RPMI7951 (cell line): ENCODE measurements at places on chromosomes 7 and 10.

DNA sequence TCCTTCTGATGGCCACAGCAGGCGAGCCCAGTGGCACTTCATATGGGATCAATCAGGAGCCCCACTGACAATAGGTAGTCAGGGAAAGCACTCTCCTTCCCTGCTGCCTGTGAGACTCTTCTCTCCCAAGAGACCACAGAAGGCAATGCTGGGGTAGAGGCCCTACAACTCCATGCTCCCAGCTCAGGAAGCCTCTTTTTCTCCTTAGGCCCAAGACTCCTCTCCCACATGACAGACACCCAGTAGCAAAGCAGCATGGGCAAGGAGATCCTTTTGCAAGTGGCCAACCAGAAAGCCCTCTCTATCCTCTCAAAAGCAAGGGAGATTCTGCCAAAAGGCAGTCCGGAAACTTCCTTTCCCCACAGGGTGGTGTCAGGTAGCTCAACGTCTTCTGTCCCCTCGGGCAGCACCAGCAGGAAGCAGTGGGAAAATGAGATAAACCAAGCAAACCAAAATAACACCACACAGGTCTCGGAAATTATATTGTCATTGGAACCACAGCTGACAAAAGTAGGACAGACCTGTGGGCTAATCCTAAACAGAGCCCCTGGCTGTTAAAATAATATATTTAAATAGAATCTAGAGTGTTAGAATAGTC is 172.7 kb upstream of the GDF10 start:
- no peak for DNase-seq

GRCh38 chr10:124035928-124036558 is 57.4 kb downstream of the CHST15 start:
- DNase-seq, result no peak

GRCh38 chr10:126250045-126250444 is 138.2 kb downstream of the ADAM12 start:
- DNase-seq, result no peak

GRCh38 chr7:86668315-86668714 is 24.6 kb downstream of the GRM3 start:
- DNase-seq, result no peak

DNA sequence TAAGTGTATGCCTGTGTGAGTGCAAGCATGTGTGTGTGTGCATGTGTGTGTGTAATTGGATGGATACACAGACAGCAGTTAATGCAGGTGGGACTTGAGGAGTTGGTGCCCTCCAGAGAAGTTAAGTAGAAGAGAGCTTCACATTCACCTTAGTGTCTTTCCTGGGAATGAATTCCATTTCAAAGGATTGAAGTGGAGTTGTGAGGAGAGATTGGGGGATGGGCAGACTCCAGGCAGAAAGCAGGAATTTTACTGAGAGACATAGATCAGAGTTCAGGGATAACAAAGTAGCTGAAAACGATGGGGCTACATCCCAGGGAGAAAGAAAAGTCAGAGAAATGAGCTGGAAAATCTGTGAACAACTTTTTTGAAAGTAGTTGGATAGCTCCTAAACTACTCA is 464.4 kb downstream of the TCERG1L start:
- no peak for DNase-seq

GRCh38 chr7:135291809-135292253 is 58.2 kb downstream of the STRA8 start:
- DNase-seq, result peak; percentile 10

- peak; percentile 96 for DNase-seq
Measured at GRCh38 chr10:126397640-126398382, 9.5 kb upstream of the ADAM12 start.

DNA sequence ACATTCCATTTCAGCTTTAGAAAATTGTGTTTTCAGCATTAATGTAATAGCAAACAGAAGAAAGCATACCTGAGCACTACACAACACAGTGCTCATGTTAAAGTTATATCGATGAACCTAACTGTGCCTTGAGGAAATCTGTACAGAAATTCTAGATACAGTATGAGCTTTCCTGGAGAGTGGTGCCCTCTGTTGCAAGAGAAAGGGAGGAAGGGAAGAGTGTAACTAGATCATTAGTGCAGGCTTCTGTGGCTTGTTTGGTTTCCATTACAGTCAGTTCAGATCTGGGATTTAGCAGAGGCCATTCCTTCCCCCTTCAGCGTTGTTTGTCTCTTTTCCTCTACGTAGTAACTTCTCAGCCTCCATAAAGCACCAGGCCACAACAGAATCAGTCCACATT is 139.7 kb downstream of the HTR7 start:
- DNase-seq, result peak; percentile 29

DNA sequence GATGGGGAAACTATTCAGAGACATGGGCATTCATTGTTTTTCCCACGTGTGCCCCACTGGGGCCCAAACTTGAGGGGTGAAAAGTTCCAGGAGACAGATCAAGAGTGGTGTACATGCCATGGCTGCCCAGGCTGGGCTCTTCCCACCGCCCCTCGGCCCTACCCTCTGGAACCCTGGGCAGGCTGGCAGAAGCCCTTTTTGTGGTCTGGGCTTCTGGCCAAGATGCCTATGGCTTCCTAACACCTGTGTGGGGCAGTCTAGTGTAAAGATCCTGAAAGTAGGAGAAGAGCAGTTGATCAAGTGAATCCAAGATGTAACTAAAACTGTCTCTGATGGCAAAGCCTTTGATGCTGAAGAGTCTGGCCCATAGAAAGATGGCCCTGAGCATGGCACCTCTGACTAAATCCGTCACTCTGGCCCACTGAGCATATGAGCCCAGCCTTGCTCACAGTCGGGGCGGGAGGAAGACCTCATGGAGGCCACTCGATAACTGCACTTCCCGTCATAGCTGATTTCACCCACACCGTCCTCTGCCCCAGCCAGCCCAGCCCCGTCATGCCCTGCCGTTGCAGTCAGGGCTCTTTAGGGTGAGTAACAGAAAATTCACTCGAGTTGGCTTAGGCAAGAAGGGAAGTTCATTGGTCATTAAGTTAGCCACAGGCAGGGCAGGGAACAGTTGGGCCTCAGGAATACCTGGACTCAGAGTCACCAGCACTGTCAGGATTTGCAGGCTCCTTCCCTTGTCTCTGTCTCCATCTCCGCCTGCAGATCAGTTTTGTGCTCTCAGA is 37.9 kb upstream of the MTPAP start:
- DNase-seq, result peak; percentile 46

- DNase-seq, result no peak
Measured at GRCh38 chr10:75097666-75098285, 13.7 kb upstream of the SAMD8 start.

GRCh38 chr10:99676895-99677294 is 17.6 kb downstream of the ENTPD7 start:
- DNase-seq, result no peak

GRCh38 chr10:123203393-123204126 is 49.4 kb downstream of the BUB3 start:
- DNase-seq, result no peak

DNA sequence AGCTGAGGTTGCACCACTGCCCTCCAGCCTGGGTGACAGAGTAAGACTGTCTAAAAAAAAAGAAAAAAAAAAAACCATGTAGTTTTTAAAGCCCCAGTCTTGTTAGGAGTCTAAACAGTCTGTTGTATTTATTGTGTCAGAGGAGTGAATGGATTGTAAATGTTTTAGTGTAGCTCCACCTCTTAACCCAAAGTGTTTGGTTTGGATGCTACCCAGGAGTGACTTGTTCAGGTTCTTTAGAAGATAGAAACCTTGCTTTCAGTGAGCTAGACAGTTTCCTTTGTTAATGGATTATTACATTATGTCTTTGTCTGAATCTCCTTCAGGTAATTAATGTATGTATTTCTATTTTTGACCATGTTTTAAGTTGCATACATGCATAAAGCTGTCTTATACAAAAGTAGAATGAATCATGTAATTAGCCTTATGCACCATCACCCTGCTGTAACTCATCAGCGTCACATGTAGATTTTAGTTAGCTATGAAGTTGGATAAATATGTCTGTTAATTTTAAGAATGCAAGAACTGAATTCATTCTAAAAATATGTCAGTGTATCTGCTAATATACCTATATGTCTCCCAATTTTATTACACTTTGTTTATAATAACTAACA is 97.7 kb downstream of the TAF3 start:
- DNase-seq, result peak; percentile 20

DNA sequence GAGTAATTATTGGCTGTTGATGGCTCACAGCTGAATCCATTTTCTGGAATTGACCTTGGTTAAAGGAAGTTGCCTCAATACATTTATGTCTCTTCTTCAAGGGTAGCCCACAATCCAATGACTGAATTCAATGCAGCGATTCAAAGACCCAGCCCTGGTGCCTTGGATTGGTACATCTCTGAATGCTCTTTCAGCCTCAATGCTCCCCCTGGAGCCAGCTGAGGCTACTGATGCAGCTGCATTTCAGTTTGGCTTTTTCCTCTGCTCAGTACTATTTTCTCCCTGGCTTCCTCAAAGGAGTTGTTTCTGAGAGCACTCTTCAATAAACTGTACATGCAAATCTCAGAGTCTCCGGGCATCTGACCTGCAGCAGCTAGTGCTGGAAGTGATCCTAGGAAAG is 633 bp upstream of the EBLN1 start:
- no peak for DNase-seq

- no peak for DNase-seq
Measured at GRCh38 chr7:7214398-7215347, 32.3 kb downstream of the C1GALT1 start.

GRCh38 chr10:33125111-33125510 is 167.1 kb upstream of the ITGB1 start:
- no peak for DNase-seq

DNA sequence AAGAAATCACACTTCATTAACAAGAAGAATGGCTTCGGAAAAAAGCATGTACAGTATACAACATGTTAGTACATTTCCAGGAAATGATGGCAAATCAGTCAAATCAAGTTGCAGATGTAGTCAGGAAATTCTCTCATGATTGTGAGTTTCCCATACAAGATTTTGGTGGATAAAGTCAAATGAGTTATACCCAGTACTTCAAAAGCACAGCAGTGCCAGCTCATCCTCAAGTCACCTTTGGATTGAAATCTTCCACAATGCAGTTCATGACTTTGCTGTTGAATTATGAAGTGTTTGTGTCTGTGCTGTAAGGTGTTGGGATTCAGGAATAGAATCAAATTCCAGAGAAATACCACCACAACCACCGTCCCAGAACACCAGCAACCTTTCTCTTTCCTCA is 301.3 kb upstream of the BMPER start:
- no peak for DNase-seq

DNA sequence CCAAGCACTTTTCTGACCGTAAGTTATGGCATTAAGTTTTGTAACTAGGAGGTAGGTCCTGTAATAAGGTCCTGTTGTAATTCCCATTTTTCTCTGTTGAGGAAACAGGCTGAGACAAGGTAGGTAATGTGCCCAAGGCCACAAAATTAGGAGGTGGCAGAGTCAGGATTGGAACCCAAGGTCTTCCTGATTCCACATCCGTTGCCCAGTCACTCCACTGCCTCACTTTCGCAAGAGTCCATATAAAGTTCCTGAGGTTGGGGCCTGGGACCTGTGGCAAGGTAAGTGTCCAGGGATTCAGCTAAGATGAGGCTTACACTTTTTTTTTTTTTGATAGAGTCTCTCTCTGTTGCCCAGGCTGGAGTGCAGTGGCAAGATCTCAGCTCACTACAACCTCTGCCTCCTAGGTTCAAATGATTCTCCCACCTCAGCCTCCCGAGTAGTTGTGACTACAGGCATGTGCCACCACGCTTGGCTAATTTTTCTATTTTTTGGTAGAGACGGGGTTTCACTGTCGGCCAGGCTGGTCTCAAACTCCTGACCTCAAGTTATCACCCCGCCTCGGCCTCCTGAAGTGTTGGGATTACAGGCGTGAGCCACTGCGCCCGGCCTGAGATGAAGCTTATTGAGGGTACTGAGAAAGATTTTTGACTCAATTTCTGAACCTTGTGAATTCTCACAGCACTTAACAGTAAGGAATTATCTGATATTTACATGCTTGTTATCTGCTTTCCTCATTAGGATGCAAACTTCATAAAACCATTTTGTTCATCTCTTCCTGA is 20.3 kb upstream of the GNA12 start:
- no peak for DNase-seq

- DNase-seq, result no peak
Measured at GRCh38 chr10:91820144-91820543, 21.9 kb downstream of the TNKS2 start.

GRCh38 chr10:121734589-121735045 is 136.4 kb upstream of the FGFR2 start:
- DNase-seq, result peak; percentile 20

- no peak for DNase-seq
Measured at GRCh38 chr10:114885443-114885842, 52.6 kb upstream of the TRUB1 start.

- no peak for DNase-seq
Measured at GRCh38 chr7:18461785-18462467, 33.6 kb upstream of the HDAC9 start.

GRCh38 chr10:107687701-107688100 is 523.2 kb upstream of the SORCS1 start:
- peak; percentile 28 for DNase-seq
